ENCODE measurements at places on chromosomes 12 and 14.
A peak's percentile ranks its signal among the peaks of the same experiment; 100 is the strongest.

DNA sequence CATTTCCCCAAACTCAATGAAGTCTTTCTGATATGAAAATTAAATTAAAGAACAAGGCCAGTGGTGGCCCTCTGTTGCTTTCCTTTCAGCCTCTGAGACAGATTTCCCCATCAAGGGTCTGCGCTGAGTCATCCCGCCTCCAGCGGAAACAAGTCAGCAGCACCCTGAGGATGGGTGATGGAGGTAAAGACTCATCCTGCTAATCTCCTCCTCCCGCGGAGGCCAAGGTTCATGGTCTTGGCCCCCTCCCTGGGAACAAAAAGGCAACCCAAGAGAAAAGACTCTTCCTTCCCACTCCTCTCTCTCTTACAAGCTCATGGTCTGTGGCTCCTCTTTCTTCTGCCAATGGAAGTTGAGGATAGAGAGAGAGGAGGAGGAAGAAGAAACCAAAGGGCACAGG, 9.0 kb upstream of the NUMB start:
- DNase-seq = peak; percentile 63

DNA sequence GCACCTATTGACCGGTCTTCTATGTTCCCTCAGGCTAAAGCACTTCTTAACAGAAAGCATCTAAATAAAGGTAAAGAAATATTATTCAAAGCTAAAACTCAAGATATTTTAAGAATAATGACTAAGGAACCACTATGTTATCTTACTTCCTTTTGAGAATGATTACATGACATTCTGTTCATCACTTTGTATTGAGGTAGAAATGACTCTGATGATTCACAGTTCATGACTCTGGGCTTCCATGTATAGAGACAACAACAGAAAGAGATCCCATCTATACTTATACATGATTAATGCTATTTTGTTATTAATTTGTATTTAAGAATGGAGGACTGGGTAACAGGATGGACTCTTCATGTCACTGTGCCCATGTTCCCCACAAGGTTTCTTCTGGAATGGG, 218.3 kb upstream of the OR4E1 start:
- DNase-seq = no peak

DNA sequence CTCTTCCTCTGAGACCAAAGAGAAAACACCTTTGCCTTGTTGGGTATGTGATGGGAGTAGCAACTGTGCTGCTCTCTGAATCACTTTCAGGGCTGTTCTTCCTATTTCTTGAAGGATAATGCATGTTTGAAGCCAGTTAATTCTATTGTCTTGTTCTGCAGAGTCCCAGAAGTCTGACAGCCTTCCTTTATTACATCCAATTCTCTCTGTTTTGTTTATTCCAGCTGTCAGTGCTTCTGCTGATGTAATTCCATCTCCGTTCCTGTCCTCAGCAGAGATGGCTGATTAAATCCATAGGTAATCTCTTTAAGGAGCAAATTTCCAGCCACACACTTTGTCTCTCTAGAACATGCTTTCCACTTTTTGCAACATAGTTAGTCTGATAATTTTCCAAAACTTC, 59.7 kb downstream of the MGAT4C start:
- no peak for DNase-seq

- no peak for DNase-seq
Measured at GRCh38 chr12:52876372-52876771, 27.6 kb upstream of the KRT78 start.

- DNase-seq = no peak
Measured at GRCh38 chr14:64217308-64217707, 76.9 kb downstream of the ESR2 start.
